OCI-M1 (cell line): ENCODE measurements at places on chromosomes 7 and 10.

GRCh38 chr10:86340176-86340990 is 26.2 kb downstream of the GRID1 start:
- DNase-seq, result no peak

- peak; percentile 68 for DNase-seq
These were observed 625 bp upstream of the GSTO2 start for GRCh38 chr10:104268405-104268712.

- peak; percentile 48 for DNase-seq
These were observed 60.4 kb downstream of the ARL4A start for GRCh38 chr7:12747687-12748306.

GRCh38 chr7:122833888-122834570 is 52.2 kb downstream of the CADPS2 start:
- DNase-seq, result no peak

DNA sequence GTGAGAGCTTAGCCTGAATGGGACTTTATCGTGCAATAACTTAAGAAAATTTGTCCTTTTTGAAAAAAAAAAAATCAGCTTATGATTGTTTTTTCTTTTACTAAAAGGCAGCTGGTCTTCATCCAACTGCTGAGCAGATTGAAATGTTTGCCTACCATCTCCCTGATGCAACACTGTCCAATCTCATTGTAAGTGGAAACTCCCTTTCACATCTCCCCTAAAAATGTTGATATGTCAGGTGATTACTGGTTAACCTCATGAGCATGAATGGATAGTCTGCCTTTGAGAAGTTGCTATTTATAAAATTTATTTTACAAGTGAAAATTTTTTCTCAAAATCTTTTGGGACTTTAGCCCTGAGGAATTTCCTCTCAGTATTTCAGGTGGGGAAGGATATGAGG is 17.8 kb upstream of the HKDC1 start:
- peak; percentile 49 for DNase-seq

- peak; percentile 91 for DNase-seq
These were observed 69.1 kb upstream of the MXI1 start for GRCh38 chr10:110138197-110138812.

DNA sequence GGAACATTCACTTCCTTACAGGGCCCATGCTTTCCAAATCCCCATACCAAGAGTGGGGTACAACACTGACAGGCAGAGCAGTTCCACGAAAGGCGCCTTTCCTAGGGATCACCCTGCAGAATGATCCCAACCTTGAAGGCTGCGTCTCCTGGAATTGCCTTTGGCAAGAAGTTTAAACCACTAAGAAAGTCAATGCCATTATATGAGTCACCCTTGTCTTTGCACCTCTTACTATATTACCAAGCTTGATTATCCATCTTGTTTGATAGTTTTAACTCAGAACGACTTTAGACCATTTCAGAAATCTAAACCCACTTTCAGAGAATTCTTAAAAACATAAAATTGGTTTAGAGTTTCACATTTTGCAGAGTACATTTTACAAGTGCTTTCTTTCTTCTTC is 282.1 kb downstream of the ARHGAP12 start:
- no peak for DNase-seq

GRCh38 chr10:125200396-125200795 is 40.0 kb upstream of the CTBP2 start:
- no peak for DNase-seq

DNA sequence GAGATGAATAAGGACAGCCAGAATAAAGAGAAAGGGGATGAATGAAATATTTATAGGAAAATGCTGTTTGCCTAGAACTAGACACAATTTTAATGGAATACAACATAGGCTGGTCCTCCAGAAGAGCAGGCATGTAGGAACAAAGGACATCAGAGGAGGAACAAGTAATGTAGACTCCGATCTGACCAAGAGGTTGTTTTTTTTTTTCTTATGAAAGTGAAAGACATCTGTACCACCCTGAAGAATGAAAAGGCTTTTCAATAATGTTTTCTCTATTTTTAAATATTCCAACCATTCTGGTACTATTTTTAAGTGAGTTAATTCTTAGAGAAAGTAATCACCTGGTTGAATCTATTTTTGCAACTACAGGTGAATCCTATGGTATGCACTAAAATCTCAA is 136.9 kb upstream of the PTN start:
- no peak for DNase-seq

- peak; percentile 57 for DNase-seq
These were observed 114.7 kb downstream of the CHN2 start for GRCh38 chr7:29309041-29309854.

DNA sequence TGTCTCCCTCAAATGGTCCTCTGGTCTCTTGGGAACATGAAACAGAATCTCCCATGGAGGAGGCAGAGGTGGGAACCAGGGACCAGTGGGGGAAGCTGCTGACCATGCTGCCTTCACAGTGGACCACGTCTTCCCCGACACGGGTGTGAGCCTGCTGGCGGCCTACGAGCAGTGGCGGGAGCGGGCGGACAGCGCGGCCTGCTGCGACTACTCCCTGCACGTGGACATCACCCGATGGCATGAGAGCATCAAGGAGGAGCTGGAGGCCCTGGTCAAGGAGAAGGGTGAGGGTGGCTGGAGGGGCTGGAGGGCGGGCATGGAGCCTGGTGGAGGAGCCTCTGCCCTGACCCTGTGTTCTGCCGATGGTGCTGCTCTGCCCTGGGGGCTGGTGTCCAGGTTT is 8.0 kb downstream of the DPYSL4 start:
- DNase-seq, result no peak

DNA sequence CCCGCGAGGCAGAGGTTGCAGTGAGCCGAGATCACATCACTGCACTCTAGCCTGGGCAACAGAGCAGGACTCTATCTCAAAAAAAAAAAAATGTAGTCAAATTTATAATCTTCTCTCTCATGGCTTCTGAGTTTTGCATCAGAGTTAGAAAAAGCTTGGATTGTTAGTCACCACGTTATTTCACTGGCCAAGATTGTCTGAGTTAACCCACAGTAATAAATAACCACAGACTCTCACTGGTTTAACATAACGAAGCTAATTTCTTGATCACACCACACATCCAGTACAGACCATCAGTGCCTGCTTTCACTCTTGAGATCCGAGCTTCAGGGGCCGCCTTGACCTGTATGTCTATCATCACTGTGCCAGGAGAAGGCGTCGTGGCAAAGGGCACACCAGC is 116.8 kb upstream of the JCAD start:
- no peak for DNase-seq

- peak; percentile 69 for DNase-seq
These were observed 562 bp downstream of the NUB1 start for GRCh38 chr7:151342102-151342646.

DNA sequence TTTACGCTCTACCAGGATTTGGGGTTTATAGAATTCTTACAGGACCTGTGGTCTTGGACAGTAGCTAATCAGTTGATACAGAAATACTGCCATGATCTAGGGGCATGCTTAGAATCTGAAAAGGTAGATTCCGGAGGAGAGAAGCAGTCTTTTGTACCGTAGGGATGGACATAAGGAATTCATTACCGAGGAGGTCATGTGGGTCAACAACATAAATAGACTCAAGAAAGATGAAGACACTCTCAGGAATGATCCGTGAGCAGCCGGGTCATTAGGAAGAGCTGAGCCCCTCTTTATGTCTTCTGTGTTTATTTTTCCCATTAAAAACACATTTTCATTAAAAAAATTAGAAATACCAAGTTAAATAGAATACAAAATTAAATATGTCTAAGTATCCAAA is 160.1 kb upstream of the TNS3 start:
- no peak for DNase-seq

DNA sequence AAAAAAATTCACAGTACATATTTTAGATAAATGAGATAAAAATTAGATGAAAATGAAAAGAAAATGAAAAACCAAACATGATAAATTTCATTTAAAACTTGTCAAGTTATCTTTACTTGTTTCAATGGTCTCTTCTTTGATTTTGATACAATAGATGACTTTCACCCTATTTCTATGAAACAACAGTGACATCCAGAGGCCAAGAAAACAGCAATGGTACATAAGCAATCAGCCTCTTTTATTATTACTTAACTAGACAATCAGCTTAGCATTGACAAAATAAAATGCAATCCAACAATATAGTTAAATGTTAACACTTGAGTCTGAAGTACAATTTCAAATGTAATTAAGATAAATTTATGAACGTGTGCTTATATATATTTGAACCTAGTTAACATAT is 74.8 kb upstream of the GPR37 start:
- DNase-seq, result peak; percentile 8

DNA sequence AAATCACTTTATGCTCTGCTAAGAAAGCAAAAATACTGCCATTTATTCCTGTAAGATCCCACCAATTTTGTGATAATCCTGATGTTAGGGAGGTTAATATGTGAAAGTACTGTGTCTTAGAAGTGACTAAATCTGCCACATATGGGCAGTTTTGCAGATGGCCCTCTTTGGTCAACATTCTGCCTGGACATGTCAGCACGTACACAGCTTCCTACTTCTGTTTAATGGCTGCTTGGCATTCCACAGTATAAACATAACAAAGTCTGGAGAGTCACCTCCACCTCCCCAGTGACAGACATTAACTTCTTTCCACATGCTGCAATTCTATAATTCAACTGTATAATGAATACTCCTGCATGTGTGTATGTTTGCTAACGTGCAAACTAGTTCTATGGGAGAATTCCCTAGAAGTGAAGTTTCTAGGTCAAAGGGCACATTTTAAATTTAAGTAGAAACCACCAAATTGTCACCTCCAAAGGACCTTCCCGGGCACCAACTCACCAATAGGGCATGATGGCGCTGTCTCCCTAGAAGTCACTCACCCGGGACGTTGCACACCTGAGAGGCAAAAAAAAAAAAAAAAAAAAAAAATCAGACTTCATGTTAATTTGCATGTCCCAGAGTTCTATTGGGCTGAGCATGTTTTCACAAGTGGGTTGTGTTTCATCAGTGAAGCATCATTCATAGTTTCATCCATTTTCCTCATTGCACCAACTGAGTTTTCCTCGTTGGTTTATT is 38.9 kb downstream of the MKI67 start:
- no peak for DNase-seq

DNA sequence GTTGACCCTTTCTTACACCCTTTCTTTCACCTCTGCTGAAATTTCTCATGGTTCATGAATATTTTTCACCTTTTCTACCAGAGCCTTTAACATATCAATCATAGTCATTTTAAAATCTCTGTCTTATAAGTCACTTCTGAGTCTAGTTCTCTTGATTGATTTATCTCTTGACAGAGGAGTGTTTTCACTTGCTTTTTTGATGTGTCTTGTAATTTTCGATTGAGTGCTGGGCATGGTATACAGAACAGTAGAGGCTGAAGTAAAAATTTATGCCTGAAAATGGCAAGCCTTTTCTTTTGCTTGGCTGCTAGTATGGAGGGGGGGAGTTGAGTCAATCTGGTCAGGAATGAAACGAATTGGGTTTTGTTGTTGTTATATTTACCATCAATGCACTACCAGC is 41.2 kb upstream of the NPTX2 start:
- no peak for DNase-seq

DNA sequence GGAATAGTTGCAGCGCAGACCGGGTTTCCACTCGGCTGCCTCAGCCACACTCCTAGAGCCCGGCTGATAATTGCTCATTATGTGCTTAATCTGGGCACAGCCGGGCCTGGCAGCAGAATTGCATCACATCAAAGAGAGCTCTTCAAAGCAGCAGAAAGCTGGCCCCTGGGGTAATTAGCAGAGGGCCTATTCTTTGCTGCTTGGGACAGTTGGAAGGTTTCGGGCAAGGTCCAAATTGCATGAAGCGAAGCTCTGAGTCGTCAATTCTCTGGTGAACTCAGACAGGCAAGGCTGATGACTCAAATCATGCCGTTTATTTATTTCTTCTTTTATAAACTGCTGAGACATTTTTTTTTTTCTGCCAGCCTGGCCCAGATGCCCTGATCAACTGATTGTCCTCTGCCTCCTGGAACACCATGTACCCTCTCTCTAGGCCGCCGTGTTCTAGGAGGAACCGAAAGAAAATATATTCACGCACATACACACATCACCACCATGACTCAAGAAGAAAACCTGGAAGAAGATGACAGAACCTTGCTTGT is 242.2 kb downstream of the RAB11FIP2 start:
- DNase-seq, result no peak

DNA sequence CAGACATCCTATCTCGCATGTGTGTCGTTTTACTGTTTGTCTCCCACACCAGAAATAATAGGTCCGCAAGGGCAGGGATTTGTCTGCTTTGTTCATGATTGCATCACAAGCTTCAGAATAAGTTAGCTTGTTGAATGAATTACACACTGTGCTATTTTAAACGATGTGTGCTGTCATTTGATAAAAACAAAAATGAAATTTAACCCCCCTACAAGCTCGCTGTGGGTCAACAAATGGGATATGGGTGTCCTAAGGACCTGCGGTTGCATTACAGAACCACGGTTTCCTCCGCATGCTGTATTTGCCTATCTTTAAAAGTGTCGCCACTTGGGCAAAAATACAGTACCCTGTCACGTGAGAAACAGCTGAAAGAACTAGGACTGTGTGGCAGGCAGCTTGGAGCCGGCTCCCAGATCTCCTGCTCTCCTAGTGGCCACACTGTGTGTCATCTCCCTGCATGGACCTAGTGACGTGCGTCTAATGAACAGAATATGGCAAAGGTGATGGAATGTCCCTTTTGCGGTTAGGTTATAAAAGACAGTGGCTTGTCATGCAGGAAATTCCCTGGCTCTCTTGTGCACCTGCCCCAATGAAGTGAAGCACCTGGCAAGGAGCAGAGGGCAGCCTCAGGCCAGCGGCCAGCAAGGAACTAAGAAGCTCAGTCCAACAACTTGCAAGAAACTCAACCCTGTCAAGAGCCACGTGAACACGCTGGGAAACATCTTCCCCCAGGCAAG is 32.9 kb upstream of the CRYGN start:
- DNase-seq, result no peak

DNA sequence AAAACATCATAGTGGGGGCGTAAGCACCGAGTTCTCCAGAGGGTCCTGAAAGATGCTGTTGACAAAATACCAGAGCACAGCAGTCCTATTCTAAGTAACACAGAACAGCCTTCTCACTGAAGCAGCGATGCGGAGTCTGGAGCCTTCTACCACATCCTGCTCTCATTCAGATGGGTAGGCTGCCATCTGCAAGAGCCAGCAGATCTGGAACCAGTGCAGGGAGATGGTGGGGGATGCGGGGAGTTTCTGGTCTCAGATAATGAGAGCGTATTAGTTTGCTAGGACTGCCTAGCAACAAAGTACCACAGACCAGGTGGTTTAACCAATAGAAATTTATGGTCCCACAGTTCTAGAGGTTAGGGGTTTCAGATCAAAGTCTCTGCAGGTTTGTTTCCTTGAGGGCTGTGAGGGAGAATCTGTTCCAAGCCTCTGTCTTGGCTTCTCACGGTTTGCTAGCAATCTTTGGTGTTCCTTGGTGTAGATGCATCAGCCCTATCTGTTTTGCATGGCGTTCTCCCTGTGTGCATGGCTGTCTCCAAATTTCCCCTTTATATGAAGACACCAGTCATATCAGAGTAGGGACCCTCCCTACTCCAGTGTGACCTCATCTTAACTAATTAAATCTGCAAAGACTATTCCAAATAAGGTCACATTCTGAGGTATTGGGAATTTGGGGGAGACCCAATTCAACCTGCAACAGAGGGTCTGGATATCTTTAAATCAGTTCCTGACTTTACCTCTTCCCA is 52.0 kb upstream of the STEAP1B start:
- no peak for DNase-seq

GRCh38 chr10:127447197-127447596 is 101.9 kb upstream of the NPS start:
- DNase-seq, result no peak

- DNase-seq, result no peak
These were observed at the start of gene CDHR1 for GRCh38 chr10:84194424-84195043. TSS of gene CDHR1 (plus strand) at chr10:84194537. CDS start at chr10:84194761, 224 bp downstream.

GRCh38 chr7:116316838-116317628 is 106.7 kb downstream of the TES start:
- no peak for DNase-seq
